AG20443 (cell line): ENCODE measurements at places on chromosomes 3 and 15.

DNA sequence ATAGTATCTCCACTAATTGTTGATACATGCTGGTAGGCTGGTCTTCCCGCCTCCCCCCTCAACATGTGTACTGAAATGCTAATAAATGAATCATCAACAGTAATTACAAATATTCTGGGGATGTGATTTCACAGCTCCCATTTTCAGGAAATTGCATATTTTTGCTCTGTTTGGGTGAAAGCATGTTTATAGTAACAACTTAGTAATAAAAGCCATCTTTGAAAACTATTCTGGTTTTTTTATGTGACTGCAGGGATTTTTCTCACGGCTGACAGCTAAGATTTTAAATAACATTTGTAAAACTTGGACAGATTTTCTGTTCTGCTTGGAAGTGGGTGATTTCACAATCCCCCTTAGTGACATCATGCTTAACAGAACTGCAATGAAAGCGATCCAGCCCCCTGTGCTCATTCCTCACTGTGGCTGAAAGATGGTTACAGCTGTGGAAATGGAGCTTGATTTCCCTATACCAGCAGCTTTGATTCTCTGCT, 25.6 kb upstream of the FAM174B start:
- peak; percentile 61 for DNase-seq

DNA sequence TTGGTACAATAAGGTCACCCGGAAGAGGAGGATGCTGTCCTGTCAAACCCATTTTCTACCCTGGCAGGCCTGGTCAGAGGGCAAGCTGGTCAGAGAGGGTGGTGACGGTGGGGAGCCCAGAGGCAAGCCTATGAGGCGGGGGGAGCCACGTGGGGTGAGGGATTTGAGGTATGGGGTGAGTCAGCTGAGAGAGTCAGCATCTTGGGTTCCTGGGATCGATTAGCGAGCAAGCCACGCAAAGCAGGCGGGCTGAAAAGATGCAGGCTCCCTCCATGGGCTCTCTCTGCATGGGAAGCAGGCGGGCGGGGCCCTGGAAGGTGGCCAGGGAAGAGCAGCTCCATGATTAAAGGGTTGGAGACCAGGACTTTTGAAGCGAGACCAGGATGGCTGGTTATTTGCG, 48.1 kb downstream of the MAGEF1 start:
- peak; percentile 74 for DNase-seq

GRCh38 chr15:85545185-85545584, 164.8 kb downstream of the AKAP13 start:
- DNase-seq: peak; percentile 16

- peak; percentile 9 for DNase-seq
These were observed 533.1 kb upstream of the CBLB start for GRCh38 chr3:106401666-106402490.

GRCh38 chr3:85881833-85882393, 923.1 kb downstream of the CADM2 start:
- DNase-seq: no peak

GRCh38 chr15:58951388-58952007, 18.0 kb upstream of the SLTM start:
- DNase-seq: peak; percentile 62

DNA sequence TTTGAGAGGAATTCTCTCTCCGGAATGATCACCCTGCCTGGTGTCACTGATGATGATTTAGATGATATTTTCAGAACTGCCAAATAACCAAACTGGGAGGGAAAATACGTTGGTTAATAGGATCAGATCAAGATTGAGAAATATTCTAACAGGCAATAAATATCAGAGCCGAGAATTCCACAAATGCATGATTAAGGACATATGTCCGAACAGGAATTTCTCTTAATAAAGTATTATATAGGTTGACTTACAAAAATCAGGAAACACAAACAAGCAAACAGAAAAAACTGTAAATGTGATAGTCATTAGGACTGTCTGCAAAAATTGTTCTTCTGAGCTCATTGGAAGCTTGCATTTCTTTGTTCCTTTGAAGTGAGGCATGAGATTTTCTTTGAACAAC, 75.1 kb upstream of the PHLDB2 start:
- DNase-seq: no peak

DNA sequence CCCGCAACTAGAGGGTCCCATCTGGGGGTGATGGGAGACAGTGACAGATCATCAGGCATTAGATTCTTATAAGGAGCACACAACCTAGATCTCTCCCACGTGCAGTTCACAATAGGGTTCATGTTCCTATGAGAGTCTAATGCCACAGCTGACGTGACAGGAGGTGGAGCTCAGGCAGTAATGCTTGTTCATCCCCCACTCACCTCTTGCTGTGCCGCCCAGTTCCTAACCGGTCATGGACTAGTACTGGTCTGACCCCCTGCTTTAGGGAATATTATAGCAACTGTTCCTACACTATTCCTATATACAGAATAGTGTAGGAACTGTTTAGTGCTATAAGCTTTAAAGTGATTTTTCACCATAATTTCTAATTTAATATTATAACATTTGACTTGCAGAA, 128.1 kb upstream of the AZI2 start:
- no peak for DNase-seq
